ENCODE measurements at places on chromosomes 5 and 9. TPM values are rescaled to one million over a fixed set of nuclear protein-coding genes. Genes with fewer than 3 reads are reported as not detected.

The C5orf22 gene
- total RNA-seq: 24.9 TPM

GRCh38 chr5:178464431-178465048, 125.7 kb downstream of the COL23A1 start:
- H3K27me3 ChIP-seq: no peaks in the 10 kb centered on the region
- H3K4me3 ChIP-seq: no peak overlapping the region
- no peaks in the 10 kb centered on the region for H3K36me3 ChIP-seq
- no peak overlapping the region for H3K27ac ChIP-seq

DNA sequence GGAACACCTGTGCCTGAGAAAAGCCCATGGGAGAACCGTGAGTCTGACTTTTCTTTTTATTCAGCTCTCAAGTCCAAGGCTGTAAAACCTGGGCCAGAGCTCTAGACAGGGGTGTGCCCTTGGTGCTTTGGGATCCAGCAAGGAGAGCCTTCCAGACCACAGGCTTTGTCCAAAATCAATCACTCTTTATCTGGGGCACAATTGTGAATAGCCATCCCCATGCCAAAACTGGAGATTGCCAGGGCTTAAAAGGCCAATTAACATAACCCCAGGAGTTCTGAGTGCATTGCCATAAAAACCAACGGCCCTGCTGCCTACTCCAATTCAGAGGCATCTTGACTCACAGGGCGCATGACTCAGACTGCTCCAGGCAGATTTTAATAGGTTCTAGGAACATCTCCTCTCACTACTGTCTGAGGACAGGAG, 391.8 kb downstream of the ARHGEF28 start:
- no peaks in the 10 kb centered on the region for H3K27me3 ChIP-seq
- H3K4me3 ChIP-seq: no peak overlapping the region
- H3K27ac ChIP-seq: no peak overlapping the region
- H3K36me3 ChIP-seq: no peaks in the 10 kb centered on the region
- no peak for DNase-seq
- H3K4me1 ChIP-seq: no peaks in the 10 kb centered on the region

GRCh38 chr5:151205411-151205810, 18.5 kb downstream of the CCDC69 start:
- no peak for DNase-seq
- peaks cover 17% of the 10 kb centered on the region for H3K36me3 ChIP-seq
- H3K4me3 ChIP-seq: no peak overlapping the region
- no peak overlapping the region for H3K27ac ChIP-seq

DNA sequence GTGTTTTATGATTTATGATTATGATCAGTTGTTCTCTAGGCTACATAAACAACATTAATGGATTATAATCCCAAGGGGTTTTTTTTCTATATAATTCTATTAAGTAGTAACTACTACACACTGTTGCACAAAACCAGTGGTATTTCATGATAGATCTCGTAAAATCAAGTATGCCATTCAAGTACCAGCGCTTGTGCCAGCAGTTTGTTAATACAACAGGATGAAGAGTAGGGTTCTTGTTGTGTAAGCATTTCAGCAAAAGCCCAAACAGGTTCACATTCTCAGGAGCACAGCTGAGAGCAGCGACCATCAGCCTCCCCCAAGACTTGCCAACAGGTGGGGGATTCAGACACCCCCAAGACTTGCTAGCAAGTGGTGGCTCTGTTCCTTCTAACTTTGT, 88.8 kb downstream of the CTNND2 start:
- no peaks in the 10 kb centered on the region for H3K36me3 ChIP-seq
- H3K27ac ChIP-seq: no peak overlapping the region
- H3K4me3 ChIP-seq: no peak overlapping the region
- no peak for DNase-seq

DNA sequence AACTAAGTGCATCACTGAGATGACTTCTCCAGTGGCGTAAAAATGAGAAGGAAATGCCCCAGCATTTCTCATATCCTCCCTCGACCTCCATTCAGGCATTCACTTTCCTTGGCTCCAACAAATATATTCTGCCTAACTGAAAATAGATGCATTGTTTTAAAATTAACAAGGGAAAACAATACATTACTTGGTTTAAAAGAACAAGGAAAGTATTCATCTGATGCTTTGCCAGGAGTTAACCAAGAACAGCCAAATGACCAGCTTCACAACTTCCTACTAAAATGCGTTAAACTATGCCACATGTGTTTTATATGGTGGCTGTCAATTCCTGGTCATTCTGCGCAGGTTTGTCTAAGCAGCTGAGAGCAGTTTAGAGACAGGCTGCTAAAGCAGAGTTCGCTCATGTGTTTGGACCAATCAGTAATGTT, 121.4 kb downstream of the GNAQ start:
- no peaks in the 10 kb centered on the region for H3K36me3 ChIP-seq
- no peak for DNase-seq
- H3K27ac ChIP-seq: no peak overlapping the region
- H3K4me1 ChIP-seq: no peaks in the 10 kb centered on the region
- H3K27me3 ChIP-seq: no peaks in the 10 kb centered on the region
- no peak overlapping the region for H3K4me3 ChIP-seq

GRCh38 chr5:156456857-156457256, 129.9 kb downstream of the SGCD start:
- H3K4me1 ChIP-seq: no peaks in the 10 kb centered on the region
- H3K27ac ChIP-seq: no peak overlapping the region
- DNase-seq: no peak
- no peaks in the 10 kb centered on the region for H3K27me3 ChIP-seq
- H3K36me3 ChIP-seq: no peaks in the 10 kb centered on the region

- no peak overlapping the region for H3K4me3 ChIP-seq
- no peaks in the 10 kb centered on the region for H3K4me1 ChIP-seq
- no peaks in the 10 kb centered on the region for H3K27me3 ChIP-seq
- DNase-seq: no peak
- H3K36me3 ChIP-seq: no peaks in the 10 kb centered on the region
- H3K27ac ChIP-seq: no peak overlapping the region
Measured at GRCh38 chr9:105441616-105442160, 6.1 kb upstream of the FSD1L start.

- H3K36me3 ChIP-seq: no peaks in the 10 kb centered on the region
- H3K27ac ChIP-seq: peak within 1 kb of the TSS; percentile 91
- no peak for DNase-seq
- peaks cover 35% of the 10 kb centered on the region for H3K4me1 ChIP-seq
Measured at GRCh38 chr5:139648205-139649081, at the start of gene CXXC5. Gene CXXC5 (plus strand): TSS chr5:139648349. CDS start chr5:139680524, 32,175 bp downstream.

The GBGT1 gene
- total RNA-seq: 1.3 TPM

DNA sequence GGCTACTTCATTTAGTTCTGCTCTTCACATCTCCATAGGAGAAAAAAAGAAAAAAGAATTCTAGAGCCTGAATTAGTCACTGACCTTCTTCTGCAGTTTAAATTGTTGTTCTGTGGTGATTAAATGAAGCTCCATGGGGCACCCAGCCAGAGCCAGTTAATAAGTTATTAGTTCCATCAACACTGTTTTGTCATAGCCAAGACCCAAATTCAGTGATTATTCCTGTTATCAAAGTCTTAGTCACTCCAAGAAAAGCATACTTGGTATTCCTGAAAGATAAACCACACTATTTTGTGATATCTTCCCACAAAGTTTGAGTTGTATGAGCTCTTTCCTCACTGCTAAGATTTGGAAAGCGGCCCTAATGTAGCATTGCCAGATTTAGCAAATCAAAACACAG, 134.8 kb upstream of the RGMB start:
- no peaks in the 10 kb centered on the region for H3K36me3 ChIP-seq
- H3K4me1 ChIP-seq: no peaks in the 10 kb centered on the region
- H3K27me3 ChIP-seq: no peaks in the 10 kb centered on the region
- H3K4me3 ChIP-seq: no peak overlapping the region

The LCN1 gene
- not detected for total RNA-seq

DNA sequence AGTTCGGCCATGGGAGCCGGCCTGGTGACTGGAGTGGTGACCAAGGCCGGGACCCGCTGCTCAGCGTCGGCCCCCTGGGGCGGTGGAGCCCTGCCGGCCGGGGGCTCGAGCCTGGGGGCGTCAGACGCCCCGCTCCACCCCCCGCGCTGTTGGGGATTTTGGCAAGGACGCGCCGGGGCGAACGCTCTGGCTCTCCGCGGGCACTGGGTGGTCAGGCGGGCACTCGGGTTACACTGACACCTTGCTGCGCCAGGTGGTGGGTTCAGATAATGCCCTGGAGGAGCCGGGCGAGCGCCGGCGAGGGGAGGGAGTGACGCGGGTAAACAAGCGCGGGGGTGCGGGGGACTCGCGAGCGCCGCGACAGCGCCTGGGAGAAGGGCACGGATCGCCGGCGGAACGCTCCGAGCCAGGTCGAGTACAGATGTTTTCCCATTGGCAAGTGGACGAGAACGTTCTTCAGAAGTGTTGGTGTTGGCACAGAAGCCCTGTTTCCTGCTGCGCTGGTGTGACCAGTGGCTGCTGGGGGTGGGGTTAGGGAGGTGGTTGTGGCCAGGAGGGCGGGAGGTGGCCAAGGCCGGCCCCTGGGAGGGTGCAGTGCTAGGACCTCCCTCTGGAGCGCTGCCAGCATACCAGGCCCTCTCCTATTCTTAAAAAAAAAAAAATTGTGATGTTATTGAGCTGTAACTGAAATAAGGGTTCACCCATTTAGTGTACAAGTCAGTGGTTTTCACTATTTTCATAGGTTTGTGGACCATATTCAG, 773 bp downstream of the SQSTM1 start:
- peaks cover 20% of the 10 kb centered on the region for H3K36me3 ChIP-seq
- H3K4me3 ChIP-seq: peak overlapping the region; percentile 93
- no peaks in the 10 kb centered on the region for H3K27me3 ChIP-seq
- H3K27ac ChIP-seq: peak overlapping the region; percentile 96
- no peak for DNase-seq
- peaks cover 37% of the 10 kb centered on the region for H3K4me1 ChIP-seq

- H3K4me3 ChIP-seq: no peak overlapping the region
- no peaks in the 10 kb centered on the region for H3K27me3 ChIP-seq
- peaks cover 16% of the 10 kb centered on the region for H3K4me1 ChIP-seq
- H3K27ac ChIP-seq: no peak overlapping the region
- H3K36me3 ChIP-seq: no peaks in the 10 kb centered on the region
Measured at GRCh38 chr5:179802950-179803562, 3.6 kb downstream of the MGAT4B start.

The SIT1 gene
- total RNA-seq: 84.9 TPM

DNA sequence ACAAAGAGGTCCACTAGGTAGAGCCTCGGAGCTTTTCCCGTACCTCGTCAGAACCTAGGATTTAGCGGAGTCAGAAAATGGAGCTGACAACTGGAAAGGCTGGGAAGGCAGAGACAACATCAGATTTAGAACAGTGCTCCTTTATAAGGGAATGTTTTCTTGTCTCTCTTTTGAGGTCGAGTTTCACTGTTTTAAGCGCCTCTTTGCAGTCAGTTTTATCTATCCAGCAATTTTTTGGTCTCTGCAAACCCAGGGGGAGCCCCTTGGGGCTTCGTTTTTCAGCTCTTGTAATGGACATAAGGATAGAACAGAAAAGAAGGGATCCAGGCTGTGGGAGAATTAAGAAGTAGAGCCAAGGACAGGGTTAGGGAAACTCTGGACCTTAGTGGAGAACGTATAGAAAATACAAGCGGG, 80.5 kb downstream of the FNBP1 start:
- H3K4me3 ChIP-seq: peak overlapping the region; percentile 64
- peak overlapping the region; percentile 90 for H3K27ac ChIP-seq
- no peak for DNase-seq

DNA sequence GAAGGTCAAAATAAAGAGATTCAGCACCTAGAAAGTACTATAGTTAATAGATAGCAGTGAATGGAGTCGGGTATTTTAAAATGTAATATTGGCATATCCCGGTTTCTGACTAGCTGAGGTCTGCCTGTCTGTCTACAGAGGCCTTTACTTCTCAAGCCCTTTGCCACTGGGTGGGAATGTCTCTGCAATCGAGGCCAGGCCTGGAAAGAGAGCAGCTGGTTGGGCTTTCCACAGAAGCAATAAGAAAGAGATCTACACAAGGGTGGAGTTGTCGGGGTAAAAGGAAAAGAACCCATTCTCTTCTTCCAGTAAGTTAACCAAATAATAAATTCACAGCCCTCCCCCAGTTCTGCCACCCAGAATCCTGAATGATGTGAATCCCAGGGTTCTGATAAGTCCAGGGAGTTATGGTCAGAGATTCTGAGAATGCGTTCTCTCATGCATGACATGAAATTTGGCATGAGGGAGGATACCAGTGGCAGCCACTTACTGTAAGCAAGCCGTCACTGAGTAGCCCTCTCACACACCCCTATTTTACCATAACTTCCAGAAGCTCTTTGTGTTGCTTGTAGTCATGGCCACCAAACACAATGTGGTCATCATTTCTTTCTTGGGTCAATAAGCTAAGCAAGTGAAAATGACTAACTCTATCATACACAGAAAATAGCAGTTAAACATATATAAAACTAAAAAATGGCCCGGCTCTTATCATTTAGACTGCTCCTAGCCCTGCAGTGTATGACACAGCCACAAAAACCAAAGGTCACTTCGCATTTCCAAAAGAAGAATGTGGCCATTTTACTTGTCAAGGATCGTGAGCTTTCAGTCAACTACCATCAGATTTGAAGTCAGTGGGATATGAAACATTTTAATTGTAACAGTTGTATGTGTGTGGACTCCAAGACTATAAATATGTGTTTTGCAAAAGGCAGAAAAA, 185.0 kb downstream of the GLIS3 start:
- H3K4me3 ChIP-seq: no peak overlapping the region
- DNase-seq: no peak
- H3K36me3 ChIP-seq: no peaks in the 10 kb centered on the region
- H3K27ac ChIP-seq: no peak overlapping the region
- H3K27me3 ChIP-seq: no peaks in the 10 kb centered on the region

The PLEKHG4B gene
- 0.05 TPM for total RNA-seq

DNA sequence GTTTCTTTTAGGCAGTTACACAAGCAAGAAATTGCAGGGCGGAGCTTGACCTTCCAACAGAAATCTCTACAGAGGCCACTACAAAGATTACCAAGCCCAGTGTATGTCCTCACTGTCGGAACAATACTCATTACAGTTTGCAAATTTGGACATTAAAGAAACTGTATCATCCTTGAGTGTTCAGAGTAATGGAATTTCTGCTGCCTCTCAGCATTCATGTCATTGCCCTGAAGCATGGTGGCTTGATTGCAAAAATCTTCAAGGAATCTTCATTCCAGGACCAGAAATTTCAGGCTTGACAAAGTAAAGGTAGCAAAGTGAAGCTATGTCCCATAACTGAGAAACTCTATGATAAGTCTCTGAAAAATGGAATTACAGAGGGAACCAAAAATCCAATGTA, 134.6 kb upstream of the MAP3K1 start:
- no peak for DNase-seq
- H3K4me3 ChIP-seq: no peak overlapping the region
- no peaks in the 10 kb centered on the region for H3K27me3 ChIP-seq
- H3K36me3 ChIP-seq: no peaks in the 10 kb centered on the region
- H3K27ac ChIP-seq: no peak overlapping the region

DNA sequence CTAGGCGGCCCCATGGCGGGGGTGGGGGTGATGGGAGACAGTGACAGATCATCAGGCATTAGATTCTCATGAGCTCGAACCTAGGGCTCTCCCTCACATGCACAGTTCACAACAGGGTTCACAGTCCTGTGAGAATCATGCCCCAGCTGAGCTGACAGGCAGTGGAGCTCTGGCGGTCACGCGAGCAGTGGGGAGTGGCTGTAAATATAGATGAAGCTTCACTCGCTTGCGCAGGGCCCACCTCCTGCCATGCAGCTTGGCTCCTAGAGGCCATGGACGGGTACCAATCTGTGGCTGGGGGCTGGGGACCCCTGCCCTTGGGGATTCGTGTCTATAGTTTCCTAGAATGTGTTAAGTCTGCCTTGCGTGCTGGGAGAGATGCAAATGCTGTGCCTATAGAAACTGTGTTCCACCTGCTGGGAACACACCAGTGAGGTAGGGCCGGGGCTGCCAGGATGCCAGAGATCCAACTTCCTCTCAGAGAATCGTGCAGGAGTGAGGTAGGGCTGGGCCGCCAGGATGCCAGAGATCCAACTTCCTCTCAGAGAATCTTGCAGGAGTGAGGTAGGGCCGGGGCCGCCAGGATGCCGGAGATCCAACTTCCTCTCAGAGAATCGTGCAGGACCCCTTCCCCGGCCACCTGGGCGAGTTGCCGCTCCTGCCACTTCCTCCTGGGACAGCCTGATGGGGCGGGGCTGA, 14.1 kb upstream of the EXOC3 start:
- no peak overlapping the region for H3K27ac ChIP-seq
- H3K4me3 ChIP-seq: no peak overlapping the region
- peaks cover 27% of the 10 kb centered on the region for H3K4me1 ChIP-seq

All from GM12878 (cell line).